ENCODE measurements at places on chromosomes 11 and 22.

GRCh38 chr11:15072551-15073143, 746 bp upstream of the CALCB start:
- no peak for DNase-seq

DNA sequence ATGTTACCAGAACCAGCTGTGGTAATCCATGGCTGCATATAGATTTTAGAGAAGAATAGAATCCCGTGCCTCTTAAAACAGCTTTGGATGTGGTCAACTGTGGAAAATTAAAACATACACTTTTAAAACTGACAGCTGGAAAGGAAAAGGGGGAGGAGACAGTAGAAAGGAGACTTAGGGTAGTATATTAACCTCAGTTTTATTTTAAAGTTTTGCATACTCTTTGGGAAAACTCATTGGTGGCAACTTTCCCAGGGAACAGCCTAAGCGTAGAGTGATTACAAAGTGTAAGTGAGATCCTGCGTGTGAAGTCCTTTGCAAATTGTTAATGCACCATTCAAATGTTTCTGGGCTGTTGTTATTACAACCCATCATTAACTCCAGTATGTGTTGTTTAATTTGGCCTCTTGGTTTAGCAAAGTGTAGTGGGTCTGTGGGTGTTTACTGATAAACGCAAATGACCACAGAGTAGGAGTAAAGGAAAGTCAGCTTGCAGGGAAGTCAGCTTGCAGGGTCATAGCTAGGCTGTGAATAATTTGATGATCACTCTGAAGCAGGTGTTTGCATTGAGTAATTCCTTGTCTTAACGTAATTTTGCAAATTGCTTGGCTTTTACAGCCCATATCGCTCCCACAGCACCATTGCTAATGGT, 88.0 kb upstream of the DBX1 start:
- DNase-seq: no peak

GRCh38 chr22:22681221-22681739, 36.9 kb downstream of the GGTLC2 start:
- no peak for DNase-seq

DNA sequence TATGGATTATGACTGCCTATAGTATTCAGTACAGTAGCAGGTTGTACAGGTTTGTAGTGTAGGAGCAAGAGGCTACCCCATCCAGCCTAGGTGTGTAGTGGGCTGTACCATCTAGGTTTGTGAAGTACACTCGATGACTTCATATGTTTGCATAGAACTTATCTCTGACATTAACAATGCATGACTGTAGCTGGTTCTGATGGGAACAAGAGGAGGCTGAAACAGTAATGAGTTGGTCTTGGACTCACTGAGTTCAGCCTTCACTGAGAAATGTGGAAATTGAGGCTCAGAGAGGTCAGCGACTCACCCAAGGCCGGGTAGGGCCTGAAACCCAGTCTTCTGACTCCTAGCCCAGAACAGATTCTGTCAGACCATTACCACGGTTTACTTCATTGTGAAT, 13.0 kb downstream of the MYO7A start:
- DNase-seq: no peak

DNA sequence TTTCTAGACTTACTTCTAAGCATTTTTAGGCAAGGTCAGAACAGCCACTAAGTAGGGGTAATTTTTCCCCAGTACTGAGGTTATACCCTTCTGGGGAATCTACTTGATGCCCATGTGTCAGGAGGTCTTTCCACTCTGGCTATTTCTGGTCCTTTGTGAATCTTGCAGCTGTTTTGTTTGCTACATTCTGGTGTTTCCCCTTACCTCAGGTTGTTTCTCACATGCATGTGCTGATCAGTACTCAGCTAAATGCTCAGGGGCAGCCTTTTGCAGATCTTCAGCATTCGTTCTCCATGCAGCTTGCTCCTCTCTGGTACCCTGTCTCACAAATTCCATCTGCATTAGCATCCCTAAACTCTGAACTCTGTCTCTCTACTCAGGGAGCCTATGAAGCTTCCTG, 303.6 kb downstream of the SOX6 start:
- no peak for DNase-seq

GRCh38 chr22:20426259-20426615, 11.4 kb downstream of the SCARF2 start:
- no peak for DNase-seq

DNA sequence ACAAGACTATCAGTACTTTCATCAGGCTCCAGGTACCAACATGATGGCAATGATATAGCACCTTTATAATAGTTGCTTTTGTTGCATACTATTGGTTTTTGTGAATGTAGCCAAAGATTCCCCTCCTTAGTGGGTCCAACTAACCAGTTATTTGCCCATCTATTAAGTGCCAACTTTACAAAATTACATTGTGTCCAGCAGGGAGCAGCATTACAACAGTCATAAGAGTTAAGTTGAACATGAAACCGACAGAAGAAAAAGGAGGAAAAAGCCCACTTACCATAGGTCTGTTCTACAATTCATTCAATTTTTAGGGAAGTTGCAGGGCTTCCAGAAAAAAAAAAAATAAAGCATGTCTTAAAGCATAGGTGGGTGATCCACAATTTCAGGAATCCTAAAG, 21.6 kb downstream of the IMMP1L start:
- peak; percentile 24 for DNase-seq

GRCh38 chr22:35656284-35656752, 8.1 kb downstream of the APOL6 start:
- DNase-seq: no peak

- no peak for DNase-seq
These were observed 52.2 kb downstream of the BMAL1 start for GRCh38 chr11:13329670-13330356.

GRCh38 chr11:68828155-68828931, 13.4 kb downstream of the CPT1A start:
- no peak for DNase-seq

- DNase-seq: no peak
These were observed 93.9 kb downstream of the MORC2 start for GRCh38 chr22:30874431-30875370.

GRCh38 chr22:26536056-26536761, 23.9 kb upstream of the TFIP11 start:
- DNase-seq: no peak

- no peak for DNase-seq
These were observed 55.0 kb upstream of the PTH start for GRCh38 chr11:13550761-13551160.

GRCh38 chr11:131792243-131792642, 421.8 kb downstream of the NTM start:
- DNase-seq: no peak

GRCh38 chr11:118092907-118093571, 6.3 kb upstream of the SMIM35 start:
- DNase-seq: no peak

- DNase-seq: no peak
These were observed 47.6 kb downstream of the PLEKHB1 start for GRCh38 chr11:73693899-73694525.

DNA sequence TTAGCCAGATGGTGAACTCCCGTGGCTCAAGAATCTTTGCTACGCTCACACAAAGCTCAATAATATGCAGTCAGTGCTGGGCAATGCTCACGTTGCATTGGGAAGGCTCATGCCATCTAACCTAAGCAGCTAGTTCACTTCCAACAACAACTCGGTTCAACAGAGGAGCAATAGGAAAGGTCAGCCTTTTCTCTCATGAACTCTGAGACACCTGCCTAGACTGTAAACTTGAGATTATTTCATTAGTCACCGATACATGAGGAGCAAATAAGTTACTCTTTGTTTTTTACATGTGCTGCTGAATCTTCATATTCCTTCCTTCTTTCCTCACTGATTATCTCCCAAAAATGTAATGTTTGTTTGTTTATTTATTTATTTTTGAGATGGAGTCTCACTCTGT, 9.0 kb downstream of the SLC5A4 start:
- no peak for DNase-seq

DNA sequence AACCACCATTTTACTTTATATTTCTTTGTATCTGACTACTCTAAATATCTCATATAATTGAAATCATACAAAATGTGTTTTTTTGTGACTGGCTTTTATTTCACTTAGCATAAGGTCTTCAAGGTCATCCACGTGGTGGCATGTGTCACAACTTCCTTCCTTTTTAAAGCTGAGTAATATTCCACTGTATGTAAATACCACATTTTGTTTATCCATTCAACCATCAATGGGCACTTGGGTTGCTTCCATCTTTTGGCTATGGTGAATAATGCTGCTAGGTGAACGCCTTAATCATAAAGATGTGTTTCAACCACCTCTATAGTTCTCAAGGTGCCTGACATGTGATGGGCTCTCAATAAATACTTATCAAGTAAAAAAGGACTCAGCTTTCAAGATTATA, 15.5 kb downstream of the RAB30 start:
- DNase-seq: no peak

DNA sequence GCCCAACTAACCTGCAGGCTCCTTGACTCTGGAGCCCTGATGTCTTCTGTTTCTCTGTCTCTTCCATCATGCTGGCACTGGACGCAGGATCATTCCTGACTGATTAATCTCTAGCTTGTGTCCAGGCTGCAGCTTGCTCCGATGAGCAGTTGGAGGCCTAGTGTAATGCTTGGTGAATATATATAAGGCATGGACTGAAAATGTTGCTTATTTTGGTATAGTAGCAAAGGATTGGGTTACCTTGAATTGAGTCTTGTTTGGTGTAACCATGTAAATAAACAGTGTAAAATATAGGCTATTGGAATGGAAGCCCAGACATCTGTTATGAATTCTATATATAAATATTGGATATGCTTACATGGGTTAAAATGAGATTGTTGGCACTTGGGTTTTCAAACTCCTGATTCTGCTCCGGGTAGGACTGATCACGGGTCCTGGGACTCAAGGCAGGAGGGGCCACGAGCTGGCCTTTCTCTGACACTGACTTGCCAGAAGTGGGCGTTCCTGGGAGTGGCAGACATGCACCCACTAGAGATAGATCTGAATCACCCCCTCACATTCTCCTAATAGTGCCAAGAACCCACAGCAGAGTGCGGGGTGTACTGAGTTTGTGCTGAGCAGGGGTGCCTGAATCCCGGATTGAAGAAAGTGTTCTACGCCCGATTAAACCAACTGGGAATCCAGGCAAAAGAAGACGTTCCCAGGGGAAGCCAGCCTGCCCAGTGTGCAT, 25.8 kb downstream of the LRP5 start:
- DNase-seq: peak; percentile 54

Data from AG08395 (cell line).